COR-L47 (cell line): ENCODE measurements at places on chromosomes 1 and 21.

- peak; percentile 77 for DNase-seq
Observed at GRCh38 chr1:209879539-209879938, 51.8 kb downstream of the UTP25 start.

- DNase-seq, result no peak
Observed at GRCh38 chr1:16393570-16394521, 26.8 kb downstream of the SZRD1 start.

DNA sequence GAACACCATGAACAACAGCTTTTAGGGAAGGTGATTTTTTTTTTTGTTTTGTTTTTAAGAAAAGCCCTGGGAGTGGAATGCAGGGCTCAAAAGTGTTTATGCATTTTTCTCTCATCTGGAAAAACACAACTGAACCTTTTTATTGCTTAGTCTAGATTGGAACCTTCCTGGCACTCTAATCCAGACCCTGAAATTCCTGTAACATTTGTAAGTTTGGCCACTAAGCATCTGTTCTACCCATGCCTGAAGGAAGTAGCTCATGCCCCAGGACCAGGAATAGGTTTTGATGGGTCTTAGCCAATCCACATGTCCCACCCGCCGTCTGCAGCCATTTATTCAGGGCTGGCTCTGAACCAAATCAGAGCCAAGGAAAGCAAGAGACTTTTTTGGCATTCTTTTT, 39.7 kb upstream of the SLC2A1 start:
- no peak for DNase-seq

DNA sequence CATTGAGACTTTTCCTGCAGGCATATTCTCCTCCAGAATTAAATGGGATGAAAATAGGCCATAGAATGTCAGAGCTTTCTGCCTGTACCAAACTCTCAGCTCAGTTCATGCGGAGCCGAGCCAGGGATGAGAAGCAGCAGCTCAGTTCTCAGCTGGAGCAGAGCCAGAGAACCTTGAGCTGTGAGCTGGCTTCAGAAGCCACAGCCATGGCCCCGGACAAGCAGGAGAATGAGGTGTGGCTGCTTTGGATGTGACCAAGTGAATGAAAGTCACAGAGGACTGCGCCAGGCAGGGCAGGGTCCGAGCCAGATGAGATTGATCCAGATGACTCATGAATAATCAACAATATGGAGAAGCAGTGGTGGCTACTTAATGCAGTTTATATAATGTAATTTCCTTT, 633.8 kb downstream of the NCAM2 start:
- DNase-seq, result no peak

- no peak for DNase-seq
Observed at GRCh38 chr1:183251101-183251958, 65.3 kb downstream of the LAMC2 start.

- no peak for DNase-seq
Observed at GRCh38 chr1:156508205-156508954, 7.8 kb upstream of the MEF2D start.

- DNase-seq, result peak; percentile 27
Observed at GRCh38 chr1:67535474-67535873, 105.3 kb upstream of the SERBP1 start.

DNA sequence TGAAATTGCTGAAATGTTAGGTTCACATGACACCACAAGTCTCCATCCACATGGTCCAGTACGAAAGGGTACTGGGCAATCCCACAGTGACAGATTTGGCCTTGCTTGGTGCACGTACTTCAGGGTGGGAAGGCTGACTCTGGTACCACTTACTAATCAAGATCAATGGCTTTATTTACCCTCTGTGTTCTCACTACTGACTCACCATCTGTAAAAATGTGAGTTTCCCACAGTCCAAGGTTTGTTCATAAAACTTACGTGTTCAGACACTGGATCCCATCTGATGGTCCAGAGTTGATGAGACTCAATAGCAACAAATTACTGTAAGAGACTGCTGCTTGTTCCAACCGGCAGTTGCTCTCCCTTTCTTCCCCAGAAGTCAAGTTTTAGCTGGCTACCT, 231.7 kb downstream of the LMX1A start:
- no peak for DNase-seq

DNA sequence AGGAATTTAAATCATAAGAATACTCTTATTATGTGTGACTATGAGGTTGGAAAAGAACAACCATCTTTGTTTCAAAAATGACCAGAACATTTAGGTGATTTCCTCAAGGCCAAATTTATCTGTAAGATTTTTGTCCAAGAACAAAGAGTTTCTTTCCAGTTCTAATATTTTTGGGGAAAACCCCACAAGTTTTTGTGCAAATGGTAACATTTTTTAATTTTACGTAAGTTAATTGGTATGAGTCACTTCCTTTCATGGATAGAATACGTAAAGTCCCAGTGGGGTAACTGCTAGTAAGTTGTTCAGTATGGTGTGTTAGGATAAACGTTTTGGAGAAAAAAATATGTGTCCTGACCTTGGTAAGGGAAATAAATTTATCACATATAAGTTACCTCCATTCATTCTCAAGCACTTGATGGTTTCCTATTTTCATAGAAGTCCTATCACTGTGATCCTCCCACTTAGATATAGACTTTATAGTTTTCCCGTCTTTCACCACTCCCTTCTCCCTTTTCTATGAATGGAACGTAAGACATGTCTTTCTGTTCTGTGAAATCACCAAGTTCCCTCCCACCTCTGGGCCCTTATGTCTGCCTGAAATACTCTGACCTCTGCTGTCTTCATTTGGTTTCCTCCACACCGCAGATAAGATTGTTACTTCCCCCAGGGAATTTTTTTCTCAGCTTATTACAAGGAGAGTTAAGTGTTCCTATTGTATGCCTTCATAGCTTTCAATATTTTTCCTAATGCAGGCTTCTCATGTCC, 34.9 kb upstream of the TSNAX start:
- no peak for DNase-seq

DNA sequence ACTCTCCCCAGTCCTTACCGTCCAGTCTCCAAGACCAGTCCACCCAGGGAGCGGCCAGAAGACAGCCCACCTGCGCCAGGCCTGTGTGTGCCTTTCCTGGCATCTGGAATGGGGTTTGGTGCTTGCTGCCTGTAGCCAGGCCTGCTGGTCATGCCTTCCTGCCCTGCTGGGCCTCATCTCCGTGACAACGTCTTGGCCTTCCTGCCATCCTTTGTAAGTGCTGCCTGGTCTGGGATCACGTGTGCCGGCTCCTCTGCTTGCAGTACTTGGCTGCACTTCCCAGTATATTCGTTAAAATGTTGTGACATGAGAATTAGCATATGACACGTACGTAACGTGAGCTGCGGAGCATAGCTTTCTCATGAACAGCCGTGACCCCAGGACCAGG, 145.3 kb upstream of the COL6A1 start:
- no peak for DNase-seq
